ENCODE measurements at places on chromosomes 6 and 20.

GRCh38 chr6:141464896-141465295, 667.8 kb upstream of the GJE1 start:
- no peak for DNase-seq

DNA sequence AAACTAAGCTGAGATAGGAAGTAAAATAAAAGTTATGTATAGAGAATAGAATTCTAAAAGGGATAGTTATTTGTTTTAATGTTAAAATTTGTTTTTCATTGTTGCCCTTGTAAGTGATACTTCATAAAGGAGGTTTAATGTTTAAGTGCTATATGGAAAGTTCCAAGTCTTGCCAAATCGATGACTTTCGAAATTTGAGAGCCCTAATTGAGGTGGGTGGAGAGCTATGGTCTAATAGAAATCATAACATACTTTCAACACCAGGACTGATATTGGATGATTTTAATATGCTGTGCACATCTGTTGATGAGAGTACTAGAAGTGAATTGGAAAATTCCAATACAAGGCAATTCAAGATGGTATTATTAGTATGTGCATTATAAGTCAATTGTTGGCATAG, 64.6 kb downstream of the RNF144B start:
- DNase-seq, result no peak

DNA sequence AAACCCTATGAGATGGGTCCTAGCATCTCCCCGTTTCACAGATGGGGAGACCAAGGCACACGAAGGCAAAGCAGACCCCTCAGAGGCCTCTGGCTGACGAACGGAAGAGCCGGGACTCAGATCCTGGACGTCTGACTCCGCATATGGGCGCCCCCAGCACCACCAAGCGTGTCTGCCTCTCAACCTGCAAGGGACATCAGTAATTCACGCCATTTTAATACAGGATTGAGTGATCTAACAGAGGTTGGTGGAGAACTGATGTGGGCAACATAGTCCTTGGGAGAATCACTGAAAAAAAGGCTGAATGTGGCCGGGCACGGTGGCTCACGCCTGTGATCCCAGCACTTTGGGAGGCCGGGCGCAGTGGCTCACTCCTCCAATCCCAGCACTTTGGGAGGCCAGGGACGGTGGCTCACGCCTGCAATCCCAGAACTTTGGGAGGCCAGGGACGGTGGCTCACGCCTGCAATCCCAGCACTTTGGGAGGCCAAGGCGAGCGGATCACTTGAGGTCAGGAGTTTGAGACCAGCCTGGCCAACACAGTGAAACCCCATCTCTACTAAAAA, 206.6 kb downstream of the DLL1 start:
- DNase-seq, result no peak

GRCh38 chr20:31568041-31568731, 36.9 kb upstream of the ID1 start:
- DNase-seq, result no peak

DNA sequence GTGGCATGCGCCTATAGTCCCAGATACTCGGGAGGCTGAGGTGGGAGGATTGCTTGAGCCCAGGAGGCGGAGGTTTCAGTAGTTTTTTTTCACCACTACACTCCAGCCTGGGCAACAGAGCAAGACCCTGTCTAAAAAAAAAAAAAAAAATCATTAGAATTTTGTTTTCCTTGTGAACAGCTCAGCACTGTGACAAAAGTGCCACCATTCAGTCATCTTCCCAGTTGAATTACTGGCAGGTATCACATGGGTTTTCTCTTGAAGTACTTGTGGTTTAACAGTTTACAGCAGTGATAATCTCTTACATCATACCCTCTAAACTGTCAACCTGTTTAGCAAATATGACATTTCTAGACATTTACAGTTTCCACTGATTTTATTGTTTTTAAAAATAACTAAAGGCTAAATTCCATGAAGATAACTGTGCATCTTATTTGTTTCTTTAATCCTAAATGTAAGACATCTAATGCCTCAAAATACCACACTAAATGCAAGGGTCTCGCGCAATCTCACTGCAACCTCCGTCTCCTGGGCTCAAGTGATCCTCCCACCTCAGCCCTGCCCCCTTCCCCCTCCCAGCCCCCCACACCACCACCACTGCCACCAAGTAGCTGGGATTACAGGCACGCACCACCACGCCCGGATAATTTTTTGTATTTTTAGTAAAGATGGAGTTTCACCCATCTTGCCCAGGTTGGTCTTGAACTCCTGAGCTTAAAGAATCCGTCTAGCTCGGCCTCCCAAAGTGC, 7.0 kb downstream of the TRPC4AP start:
- DNase-seq, result no peak
